ENCODE measurements at places on chromosomes 7 and 10. TPM values are rescaled to one million over a fixed set of nuclear protein-coding genes. Genes with fewer than 3 reads are reported as not detected.
A peak's percentile ranks its signal among the peaks of the same experiment; 100 is the strongest.

- DNase-seq = no peak
These were observed 28.4 kb downstream of the RASGEF1A start for GRCh38 chr10:43238462-43238861.

DNA sequence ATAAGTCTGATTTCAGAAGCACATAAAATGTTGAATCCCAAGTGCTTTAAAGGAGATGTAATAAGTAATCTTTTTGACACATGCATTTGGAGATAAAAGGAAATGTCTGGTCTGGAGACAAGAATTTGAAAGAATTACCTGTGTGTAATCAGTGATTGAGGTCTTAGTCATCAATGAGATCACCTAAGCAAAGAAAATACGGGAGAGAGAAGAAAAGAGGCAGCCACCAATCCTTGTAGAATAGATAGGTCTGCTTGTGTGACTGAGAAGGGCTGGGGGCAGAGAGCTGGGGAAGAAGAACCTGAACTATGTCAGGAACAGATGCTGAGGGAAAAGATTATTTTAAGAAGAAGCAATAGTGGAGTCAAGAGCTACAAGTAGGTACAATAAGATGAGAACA is 49.3 kb upstream of the ITPRID1 start:
- no peak for DNase-seq

DNA sequence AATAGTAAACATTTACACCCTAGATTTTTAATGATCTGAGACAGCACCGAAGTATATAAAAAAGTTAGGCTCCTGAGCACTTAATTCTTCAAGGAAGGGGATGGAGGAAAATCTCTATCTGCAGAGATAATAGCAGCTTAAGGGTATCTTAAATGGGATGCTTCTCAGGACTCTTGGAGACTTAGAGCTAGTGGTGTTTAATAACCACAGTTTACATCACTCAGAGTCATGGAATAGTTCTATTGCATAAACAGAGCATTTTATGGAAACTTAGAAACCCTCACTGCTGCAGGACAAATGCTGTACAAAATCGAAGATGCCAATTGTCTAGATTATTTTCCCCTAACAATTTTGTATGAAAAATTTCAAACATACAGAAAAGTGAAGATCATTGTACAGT is 398.9 kb upstream of the GALNT17 start:
- DNase-seq = no peak

- peak; percentile 54 for DNase-seq
These were observed 33.3 kb upstream of the XPNPEP1 start for GRCh38 chr10:109956454-109957091.

The PLXDC2 gene
- 0.69 TPM for total RNA-seq

The NRP1 gene
- total RNA-seq = 61.5 TPM

DNA sequence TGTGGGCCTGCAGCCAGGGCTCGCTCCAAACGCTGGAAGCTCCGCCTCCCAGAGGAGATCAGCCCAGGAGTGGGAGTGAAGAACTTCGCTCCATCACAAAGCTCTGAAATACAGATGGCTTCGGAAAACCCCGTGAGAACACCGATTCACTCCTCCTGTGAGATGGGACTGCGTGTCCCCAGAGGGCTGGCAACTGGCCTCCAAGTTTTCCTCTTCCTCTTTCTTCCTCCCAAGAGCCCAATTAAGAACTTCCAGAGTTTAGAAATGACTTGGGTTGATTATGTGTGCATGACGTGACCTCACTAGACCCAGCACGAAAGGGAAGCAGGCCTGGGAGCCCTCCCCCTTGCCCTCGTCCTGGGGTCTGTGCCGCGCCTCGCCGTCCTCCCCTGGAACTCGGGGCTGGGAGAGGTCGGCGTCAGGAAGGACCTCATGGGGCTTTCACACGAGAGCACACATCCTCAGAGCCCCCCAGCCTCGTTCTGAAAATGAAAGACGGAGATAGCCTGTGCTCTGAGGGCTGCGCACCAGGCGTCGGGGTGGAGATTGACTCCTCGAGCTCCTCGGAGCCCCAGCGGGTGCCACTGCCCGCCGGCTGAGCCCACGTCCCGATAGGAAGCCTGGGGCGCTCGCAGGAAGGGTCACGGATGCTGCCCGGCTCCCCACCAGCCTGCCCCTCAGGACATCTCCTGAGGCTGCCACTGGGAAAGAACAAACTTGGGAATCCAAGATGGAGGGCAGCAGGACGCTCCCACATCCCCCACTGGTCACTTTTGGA is 37.8 kb downstream of the PTPRN2 start:
- DNase-seq = peak; percentile 81

DNA sequence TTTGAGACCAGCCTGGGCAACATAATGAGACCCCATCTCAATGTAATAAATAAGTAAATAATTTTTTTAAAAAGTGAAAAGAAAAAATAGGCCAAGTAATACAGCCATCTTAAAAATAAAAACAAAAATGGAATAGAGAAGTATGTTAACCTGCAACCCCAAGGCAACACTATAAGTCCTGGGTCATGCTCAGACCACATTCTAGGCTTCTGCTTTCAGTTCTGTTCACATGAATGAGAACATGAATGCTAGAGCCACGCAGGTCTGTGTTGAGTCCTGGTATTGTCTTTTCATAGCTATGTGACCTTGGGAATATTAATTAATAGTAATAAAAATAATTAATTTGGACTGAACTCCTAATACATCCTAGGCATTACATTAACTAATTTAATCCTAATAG is 284.0 kb downstream of the AUTS2 start:
- DNase-seq = no peak

DNA sequence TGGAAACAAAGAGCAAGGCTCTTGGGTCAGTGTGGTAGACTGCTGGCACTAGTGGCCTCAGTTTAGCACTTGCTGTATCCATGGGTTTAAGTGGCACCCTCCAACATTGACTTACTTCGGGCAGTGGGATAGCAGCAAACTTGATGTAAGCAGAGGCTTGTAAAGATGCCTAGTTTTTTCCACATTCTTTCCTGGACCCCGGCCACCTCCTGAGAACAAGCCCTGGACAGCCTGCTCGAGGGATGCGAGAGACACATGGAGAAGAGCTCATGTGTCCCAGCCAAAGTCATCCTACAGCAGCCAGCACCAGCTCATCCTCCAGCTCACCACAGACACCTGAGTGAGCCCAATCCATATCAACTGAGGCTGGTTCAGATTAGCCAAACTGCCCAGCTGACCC is 142.7 kb upstream of the PCBD1 start:
- DNase-seq = no peak

The PLEKHA8 gene
- total RNA-seq = 23.2 TPM

DNA sequence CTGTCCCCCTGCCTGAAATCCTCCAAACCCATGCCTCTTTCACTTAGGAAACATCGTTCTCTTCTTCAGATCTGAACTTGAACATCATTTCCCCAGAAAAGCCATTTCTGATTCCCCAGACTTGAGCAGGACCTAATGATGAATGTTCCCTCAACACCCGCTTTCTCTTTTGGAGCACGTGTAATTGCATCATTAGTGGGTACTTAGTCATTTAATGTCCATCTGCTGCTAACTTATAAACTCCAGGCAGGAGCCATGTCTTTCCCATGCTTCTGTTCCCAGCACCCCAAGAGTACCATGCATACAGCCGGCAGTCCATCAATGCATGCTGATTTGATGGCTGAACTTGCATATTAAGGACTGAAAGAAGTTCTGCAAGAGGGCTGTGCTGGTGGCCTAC is 36.5 kb upstream of the ECHDC3 start:
- DNase-seq = no peak

- no peak for DNase-seq
These were observed 104.1 kb downstream of the ARHGAP22 start for GRCh38 chr10:48500771-48501170.

The SLC26A5 gene
- not detected for total RNA-seq

DNA sequence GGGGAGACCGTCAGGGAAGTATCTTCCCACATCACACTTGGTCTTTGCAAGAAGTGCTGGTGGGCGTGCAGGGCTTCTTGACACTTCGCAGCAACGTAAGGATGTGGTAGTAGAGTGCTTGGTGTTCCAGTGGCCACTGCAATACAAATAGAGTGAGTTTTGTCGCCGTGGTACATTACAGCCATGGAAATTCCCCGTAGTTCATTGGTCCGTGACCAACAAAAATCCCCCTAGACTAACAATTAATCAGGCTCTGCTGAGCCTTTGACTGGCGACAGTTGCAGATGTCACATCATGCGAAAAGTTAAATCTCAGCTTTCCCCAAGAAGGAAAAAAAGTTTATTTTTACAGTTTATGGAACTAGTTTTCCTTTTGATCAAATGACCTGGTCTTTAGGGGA is 134.7 kb downstream of the MGMT start:
- DNase-seq = no peak

DNA sequence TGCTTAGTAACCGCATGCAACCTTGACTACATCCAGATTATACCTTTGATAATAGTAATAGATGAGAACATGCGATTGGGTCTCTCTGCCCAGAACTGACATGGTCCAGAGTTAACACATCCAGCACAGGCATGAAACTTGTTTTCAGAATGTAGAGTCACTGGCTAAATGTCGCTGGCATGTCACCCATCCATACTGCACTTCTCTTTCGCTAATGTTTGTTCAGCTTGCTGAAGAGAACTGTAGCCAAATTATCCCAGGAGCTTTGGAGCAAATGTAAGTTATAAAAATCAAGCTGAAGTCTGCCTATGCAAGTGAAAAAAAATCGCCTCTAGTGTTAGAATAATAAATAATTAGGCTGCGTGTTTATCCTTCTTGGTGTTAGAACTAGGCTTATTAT is 98.2 kb downstream of the PRTFDC1 start:
- no peak for DNase-seq

DNA sequence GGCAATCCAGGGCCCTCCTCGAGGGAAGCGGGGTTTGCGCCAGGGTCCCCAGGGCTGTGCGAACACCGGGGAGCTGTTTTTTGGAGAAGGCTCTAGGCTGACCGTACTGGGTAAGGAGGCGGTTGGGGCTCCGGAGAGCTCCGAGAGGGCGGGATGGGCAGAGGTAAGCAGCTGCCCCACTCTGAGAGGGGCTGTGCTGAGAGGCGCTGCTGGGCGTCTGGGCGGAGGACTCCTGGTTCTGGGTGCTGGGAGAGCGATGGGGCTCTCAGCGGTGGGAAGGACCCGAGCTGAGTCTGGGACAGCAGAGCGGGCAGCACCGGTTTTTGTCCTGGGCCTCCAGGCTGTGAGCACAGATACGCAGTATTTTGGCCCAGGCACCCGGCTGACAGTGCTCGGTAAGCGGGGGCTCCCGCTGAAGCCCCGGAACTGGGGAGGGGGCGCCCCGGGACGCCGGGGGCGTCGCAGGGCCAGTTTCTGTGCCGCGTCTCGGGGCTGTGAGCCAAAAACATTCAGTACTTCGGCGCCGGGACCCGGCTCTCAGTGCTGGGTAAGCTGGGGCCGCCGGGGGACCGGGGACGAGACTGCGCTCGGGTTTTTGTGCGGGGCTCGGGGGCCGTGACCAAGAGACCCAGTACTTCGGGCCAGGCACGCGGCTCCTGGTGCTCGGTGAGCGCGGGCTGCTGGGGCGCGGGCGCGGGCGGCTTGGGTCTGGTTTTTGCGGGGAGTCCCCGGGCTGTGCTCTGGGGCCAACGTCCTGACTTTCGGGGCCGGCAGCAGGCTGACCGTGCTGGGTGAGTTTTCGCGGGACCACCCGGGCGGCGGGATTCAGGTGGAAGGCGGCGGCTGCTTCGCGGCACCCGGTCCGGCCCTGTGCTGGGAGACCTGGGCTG is 26.0 kb downstream of the PRSS2 start:
- peak; percentile 59 for DNase-seq

DNA sequence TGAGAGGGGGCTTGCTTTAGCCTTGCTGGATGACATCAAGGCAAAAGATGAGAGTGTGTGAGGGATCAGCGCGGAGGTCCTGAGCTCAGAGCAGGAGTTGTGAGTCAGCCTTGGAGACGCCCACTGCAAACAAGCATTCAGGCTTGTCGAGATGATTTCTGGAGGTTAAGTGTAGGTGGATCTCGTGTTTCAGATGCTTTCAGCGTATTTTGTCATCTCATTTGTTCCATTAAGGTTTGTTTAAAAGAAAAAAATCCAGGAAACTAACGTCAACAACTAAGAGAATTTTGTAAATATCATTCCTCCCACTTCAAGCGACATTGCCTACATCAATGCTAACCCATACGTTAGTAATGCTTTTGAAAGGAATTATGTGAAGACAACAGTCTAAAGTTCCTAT is 715.4 kb upstream of the NRP1 start:
- peak; percentile 56 for DNase-seq

DNA sequence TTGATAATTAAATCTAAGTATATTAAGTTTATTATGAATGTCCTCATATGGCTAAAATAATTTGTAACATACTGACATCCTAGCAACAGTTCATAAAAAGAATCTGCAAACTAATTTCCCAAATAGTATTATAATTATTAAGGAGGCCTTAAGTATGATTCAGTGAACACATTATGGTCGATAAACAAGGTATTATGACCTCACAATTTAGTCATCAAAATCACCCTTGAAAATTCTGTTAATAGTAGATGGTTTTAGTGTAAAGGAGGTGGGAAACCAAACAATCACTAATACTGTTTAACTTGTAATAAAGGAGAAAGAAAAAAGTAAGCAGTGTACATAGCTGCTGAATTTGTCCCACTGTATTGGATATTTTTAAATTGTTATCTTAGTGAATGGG is 2.1 kb downstream of the ETV1 start:
- DNase-seq = no peak

DNA sequence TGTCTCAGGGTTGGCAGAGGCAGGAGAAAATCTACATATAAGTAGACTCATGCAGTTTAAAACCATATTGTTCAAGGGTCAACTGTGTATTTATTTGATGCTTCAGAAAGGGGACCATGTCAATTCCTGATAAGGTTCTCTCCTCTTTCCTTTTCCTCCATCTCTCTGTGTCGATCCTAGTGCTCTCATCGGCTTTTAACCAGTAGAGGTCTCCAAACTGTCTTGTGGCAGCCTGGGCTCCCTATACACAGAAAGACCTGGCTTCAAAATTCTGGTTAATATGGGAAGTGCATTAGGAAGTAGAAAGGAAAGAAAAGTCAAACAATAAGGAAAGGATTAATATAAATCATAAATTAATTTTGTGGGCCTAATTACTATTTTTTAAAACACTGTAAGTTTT is 304.4 kb upstream of the C7orf33 start:
- DNase-seq = peak; percentile 50

DNA sequence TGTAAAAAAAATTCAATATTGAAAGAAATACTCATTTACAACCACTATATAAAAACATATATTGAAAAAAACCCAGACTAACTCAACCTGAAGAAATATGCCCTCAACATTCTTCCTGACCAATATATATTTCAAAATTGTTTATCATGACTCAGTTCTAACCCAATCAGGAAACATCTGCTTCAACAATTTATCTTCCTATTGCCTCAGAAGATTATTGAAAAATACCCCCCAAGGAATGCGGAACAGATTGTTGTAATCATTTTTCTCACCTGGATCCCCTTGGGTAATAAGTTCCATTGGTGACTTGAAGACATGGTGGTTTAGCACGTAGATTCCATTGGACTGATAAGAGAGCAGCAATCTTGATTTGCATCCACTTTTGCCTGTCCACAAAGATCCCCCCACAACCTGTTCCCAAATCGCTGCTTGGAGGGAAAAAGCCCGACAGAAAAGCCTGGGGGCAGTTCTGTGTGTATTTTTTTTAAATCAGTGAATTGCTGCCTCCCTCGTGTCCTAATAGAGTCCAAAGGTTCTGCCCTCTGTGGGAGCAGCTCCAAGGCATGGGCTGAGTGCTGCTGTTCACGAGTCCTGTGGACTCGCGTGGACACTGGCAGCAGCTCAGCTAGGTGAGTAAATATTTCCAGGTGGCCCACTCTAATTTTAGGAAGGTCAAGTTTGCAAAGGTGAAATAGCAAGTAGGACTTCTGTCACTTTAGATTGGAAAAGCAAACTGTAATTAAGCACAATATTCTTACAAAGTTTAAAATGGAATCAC is 5.9 kb upstream of the INHBA start:
- no peak for DNase-seq

Measured in Daoy (cell line).